ENCODE measurements at places on chromosomes 6 and 20. TPM values are rescaled to one million over a fixed set of nuclear protein-coding genes. Genes with fewer than 3 reads are reported as not detected.

PERP gene
- 64.9 TPM for total RNA-seq

PIGT gene
- total RNA-seq, result 85.7 TPM

INSM1 gene
- not detected for total RNA-seq

KCNB1 gene
- total RNA-seq, result 0.26 TPM

TFB1M gene
- 20.6 TPM for total RNA-seq

MC3R gene
- total RNA-seq, result not detected

SIRPA gene
- 102 TPM for total RNA-seq
